ENCODE measurements at places on chromosomes 1 and 21.

GRCh38 chr1:31243501-31244286 is 4.0 kb upstream of the NKAIN1 start:
- peak; percentile 40 for DNase-seq

- DNase-seq, result no peak
These were observed 306.6 kb downstream of the MRPL39 start for GRCh38 chr21:25300632-25301031.

DNA sequence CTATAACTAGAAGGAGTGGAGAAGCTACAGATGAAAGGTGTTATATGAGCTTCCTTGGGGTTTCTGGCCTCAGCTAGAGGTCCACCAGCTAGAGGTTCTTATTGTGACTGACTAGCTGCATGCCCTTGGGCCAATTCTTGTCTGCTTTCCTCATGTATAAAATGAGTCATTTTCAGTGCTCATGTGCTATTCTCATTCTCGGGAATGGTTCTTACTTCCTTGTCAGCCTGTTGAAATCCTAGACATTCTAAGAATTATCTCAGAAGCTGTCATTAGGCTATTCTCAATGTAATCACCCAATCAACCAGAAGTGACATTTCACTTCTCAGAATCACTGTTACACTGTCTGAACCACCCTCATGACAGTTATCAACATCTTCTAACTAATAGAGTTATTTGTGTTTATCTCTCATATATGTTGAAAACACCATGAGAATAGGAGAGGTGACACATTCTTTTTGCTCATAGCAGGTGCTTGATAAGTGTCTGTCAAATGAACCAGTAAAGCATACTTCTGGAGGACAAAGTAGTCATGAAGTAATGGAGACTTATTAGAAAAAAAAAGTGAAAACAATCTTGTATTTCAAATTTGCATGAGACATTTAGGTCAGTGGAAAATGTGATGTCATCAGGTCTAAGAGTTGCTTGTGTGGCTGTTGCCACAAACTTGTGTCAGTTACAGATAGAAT is 122.8 kb upstream of the IVNS1ABP start:
- peak; percentile 23 for DNase-seq

GRCh38 chr1:112713466-112714312 is 1.4 kb downstream of the PPM1J start:
- no peak for DNase-seq

DNA sequence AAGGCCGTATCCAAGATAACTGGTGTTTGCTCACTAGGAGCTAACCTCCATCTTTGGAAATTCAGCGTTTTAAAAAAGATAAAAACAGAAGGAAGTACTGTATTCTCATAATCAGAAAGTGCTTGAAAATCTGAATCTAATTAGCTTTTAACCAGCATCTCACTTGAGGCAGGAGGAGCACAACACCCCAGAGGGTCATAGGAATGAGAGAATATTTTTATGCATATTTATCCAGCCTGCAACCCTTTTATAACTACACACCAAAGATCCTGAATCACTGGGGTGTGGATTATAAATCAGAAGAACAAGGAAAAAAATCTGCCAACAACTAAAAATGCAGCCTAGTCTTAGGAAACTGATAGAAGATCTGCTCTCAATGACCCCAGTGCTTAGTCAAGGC is 68.0 kb upstream of the PTCH2 start:
- DNase-seq, result no peak

DNA sequence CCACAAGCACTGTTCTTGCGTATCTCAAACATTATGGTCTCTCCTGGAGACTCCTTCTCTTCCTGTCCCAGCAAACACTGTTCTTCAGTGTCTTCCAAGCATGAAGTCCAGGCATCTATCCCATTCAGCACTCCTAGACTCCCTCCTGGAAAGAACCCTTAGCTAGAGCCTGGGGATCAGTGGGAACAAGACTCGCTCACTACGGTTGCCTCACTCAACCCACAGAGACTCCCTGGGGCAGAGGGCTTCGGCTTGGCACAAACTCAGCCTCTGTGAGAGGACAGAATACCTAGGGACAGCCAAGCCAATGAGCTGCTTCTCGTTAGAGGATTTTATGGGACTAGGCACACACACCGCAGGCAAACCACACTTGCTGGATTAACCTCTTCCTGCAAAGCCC is 86.5 kb upstream of the IPO9 start:
- no peak for DNase-seq

- no peak for DNase-seq
These were observed 16.9 kb upstream of the ALPL start for GRCh38 chr1:21492356-21492625.

DNA sequence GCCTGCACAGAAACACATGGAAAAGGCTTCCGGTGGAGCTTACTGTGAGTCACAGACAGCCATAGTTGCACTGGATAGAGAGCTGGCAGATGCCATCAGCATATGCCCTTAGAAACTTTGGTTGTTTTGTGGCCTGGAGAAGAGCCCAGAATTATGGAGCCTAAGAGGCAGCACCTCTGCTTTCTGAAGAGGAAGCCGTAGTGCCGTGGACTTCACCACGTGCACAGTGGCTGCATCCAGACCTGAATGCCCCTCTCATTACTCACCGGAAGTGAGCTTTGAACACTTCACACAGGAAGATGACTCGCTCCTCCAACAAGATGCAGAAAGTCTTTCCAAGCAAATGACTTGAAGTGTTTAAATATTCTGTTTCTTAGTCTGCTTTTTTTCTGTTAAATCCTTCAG is 28.4 kb downstream of the JUN start:
- peak; percentile 100 for DNase-seq

GRCh38 chr1:153648000-153648643 is 10.4 kb upstream of the SNAPIN start:
- no peak for DNase-seq

DNA sequence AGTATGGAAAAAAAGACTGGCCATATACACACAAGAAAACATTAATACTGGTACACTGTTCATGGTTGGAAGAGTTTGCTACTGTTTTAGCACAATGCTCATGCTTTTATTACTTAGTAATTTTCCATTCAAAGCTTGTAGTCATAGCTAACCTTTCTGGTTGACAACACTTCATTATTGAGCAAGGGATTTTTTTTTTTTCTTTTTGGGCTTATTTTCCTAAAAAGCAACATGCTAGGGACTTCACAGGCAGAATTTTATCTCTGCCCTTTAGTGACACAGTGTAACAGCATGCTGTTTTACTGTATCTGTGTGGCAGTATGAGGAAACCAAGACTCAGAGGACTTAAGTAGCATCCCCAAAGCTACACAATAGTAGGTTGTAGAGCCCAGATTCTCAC is 58.5 kb downstream of the FGGY start:
- no peak for DNase-seq

DNA sequence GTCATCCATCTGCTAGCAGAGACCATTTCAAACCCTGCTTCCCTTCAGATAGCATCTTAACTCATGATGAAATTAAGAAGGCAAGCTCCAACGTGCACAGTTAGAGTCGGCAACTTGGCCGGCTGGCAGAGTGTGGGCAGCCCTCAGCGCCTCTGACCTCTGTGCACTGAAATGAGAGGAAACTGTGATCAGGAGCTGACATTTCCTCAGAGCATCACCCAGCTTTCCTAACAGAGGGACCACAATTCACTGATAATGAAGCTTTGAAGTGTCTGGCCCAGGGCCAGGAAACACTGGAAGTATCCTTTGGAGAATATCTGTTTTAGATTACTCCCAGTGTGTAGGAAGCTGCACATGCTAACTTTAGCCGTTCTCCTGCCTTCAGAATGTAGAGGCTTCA is 145.0 kb upstream of the ZC3H11B start:
- no peak for DNase-seq

DNA sequence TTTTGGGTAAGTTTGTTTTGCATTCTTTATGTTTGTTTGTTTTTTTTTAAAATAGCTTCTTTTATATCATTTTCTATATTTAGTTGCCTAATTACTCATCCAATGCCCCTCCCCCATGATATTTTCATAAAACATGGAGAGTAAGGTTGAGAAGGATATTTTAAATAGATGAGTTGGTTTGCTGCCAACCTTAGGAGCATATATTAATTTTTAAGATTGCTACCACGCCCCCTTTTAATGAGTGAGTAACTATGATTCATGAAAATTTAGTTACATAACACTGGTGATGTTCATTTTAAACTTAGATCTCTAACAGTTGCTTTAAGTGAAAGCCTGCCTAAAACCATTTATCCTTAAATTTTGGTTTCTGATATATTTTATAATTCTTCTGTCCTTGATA is 18.7 kb downstream of the TMEM50A start:
- peak; percentile 52 for DNase-seq

DNA sequence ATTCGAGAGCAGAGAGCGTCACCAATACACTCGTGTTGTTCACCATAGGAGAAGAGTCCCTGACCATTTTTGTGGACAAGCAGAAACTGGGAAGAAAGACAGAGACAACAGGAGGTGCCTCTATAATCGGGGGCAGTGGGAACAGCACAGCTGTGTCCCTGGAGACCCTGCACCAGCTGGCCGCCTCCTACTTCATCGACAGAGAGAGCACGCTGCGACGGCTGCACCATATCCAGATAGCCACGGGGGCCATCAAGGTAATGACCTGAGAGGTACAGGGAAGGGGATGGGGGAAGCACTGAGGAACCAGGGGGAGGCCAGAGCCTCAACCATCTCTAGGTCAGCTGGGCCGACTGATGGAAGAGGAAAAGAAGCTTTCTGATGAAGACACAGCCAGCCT is 86.4 kb downstream of the BRINP2 start:
- DNase-seq, result no peak

- no peak for DNase-seq
These were observed 24.2 kb downstream of the TMEM51 start for GRCh38 chr1:15177710-15178166.

DNA sequence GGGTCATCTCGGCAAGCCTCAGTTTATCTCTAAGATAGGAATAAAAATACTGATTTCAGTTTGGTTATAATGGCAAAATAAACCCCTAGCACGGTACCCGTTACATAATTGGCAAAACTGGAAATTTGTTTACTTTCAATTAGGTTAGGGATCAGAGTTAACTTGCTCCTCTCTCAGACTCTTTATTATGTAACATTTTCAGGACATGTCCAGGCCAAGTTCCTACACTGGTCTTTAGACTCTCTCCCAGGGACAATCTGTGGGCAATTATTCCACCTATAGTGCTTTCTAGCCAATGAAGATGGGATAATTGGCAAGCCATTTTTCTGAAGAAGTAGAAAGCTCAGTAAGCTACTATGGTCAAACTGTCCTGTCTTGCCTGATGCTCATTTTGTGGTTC is 189.4 kb downstream of the NEK7 start:
- no peak for DNase-seq

DNA sequence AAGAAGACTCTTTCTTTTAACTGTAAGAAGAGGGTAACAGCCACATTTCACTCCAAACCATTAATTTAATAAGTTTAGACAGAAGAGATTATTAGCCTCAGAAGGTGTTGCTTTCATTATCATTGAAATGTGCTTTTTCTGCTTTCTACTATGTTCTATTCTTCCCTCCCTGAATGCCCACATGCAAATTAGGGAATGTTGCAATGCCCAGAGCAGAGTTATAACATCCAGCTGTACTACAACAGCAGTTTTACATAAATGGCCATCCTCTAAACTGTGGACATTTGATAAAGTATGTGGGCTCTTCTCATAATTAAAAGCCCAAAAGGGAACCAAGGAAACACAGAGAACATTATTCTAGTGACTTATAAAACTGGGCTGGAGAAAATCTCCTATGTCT is 82.2 kb upstream of the SOD1 start:
- DNase-seq, result no peak

GRCh38 chr1:209708297-209708696 is 3.7 kb downstream of the HSD11B1 start:
- no peak for DNase-seq

GRCh38 chr1:50979937-50980336 is 9.9 kb downstream of the CDKN2C start:
- no peak for DNase-seq

DNA sequence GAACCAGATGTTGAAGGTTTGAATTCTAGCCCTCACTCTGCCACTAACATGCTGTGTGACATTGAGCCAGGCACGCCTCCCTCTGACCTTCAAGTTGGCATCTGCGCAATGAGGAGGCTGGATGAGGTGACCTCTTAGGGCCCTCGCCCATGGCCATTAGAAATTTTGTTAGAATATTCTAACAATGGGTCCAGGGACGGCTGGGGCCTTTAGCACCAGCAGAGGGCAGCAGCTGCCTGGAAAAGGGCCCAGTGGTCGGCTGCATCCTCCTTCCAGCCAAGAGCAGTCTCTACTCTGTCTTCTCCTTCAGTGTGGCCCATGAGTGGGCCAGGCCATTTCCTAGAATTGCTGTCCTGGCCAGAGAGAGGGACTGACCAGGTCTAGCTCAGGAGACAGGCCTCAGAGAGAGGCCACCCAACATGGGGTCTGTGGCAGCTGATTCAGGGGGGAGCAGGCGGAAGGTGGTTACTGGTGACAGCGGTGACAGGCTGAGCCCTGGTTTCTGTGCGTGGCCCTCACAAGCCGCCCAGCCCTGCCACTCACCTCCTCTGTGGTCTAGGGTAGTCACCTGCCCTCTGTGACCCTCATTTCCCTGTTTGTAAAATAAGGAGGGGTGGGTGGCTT is 101.3 kb upstream of the ACTL8 start:
- peak; percentile 25 for DNase-seq

DNA sequence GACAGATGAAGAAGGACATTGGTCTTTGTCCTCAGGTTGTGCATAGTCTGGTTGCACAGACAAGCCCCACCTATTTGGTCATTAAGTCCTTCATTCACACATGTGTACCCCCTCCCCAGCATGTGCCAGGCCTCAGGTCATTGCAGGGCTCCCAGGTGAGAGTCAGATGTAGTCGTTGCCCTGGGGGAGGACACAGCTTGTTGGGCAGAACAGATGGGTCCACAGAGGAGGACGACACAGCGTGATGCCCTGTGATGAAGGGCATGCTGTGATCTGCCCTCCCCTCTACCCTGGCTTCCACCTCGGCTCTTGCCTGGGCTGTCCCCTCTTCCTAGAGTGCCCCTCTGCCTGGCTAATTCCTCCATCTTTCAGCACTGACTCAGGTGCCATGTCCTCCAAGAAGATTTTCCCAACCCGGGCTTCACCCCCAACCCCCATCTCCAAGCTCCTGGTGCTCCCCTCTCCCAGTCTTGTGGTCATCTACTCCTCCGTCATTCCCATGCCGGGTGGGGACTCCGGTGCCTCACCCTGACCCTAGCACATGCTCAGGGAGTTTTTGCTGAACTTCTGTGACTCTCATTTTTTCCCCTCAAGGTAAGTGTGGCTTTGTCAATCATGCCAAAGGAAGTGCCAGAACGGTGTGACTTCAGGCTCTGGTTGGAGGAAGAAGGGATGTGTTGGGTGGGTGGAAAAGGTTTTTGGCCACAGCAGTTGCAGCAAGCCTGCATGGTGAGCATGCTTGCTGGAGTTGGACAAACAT is 220.5 kb downstream of the FOXD2 start:
- DNase-seq, result no peak
